ENCODE measurements at places on chromosomes 5 and 9.

DNA sequence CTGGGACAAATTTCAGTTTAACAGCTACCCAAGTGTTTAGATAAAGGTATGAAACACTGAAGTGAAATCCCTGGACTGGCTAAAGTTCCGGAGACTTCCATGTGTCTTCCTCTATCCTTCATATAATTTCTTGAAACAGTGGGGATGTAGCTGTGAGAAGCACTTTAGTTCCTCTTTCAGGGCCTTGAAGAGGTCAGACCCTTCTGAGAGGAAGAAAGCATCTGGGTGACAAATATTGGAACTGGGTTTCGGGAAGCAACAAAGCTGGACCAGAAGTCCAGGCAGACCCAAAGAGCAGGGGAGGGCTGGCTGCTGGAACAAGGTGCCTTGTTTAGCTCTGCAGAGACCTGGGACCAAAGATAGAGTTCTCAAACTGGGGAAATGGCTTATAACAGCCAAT is 75.4 kb upstream of the ZFAND5 start:
- DNase-seq: no peak

DNA sequence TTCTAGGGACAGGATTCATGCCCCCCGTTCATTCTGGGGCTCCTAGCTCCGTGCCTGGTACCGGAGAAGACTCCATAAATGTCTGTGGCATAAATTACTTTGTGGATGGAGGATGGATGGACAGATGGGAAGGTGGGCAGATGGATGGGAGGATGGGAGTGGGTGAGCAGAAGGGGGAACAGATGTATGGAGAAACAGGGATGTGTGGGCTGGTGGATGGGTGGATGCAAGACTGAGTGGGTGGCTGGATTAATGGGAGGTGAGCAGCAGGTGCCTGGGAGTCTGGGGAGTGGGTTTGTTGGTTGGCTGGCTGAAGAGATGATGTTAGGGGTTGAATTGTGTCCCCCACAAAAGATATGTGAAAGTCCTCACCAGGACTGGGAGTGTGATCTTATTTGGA is 43.5 kb downstream of the SARDH start:
- DNase-seq: no peak

GRCh38 chr5:91499943-91500531 is 116.9 kb upstream of the ARRDC3 start:
- DNase-seq: no peak

DNA sequence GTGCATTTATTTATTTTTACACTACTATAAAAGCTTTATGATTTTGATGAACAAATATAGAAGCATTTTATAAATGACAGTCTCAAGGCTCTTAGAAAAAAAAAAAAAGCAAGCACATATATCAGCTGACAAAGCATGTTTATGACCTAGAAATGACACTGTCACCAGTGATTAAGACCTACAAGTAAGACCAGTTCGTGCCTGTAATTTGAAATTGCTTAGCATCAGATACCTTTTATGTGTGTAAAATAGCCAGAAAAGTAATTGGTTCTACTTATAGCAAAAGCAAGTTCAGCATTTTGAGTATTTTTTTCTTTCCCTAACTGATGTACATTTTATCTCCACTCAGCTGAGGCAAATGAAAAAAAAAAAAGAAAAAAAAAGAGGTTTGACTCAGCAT is 808.4 kb downstream of the CDH18 start:
- no peak for DNase-seq

GRCh38 chr5:51621156-51621555 is 237.9 kb downstream of the ISL1 start:
- no peak for DNase-seq

DNA sequence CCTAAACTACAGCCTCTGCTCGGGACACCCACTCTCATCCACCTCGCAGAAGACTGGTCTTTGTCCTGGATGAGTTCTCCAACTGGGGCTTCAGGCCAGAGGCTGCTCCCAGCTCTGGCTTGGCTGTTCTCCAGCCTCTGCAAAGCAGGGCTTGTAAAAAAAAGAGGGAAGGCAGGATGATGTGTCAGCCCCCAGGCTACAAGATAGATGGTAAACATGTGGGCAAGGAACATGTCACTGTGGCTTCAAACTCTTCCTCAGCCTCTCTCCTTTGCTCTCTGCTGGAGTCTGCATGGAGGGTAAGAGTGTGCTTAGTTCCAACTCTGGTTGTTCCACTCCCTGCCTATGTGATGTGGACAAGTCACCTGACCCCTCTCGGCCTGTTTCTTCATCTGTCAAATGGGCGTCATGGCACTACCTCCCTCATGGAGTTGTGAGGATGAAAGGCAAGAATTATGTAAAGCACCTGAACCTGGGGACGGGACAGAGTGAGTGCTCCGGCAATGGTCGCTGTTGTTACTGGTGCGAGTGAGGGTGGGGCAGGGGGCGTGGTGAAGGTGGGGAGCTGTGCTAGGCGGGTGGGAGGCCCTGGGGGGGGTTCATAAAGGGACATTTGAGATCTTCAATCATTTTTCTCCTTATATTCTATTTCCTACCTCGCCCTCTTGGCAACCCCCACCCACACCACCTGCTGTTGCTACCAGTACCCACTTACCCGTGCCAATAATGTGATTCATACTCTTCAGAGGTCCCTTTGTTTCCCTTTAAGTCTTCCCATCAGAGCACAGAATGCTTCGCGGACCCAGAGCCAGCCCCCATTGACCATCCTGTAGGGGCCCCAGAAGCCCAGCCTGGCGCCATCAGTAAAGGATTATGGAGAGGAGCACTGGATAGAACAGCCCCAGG is 6.8 kb upstream of the ZNF79 start:
- DNase-seq: no peak

GRCh38 chr5:175469916-175470315 is 8.4 kb upstream of the SFXN1 start:
- no peak for DNase-seq

DNA sequence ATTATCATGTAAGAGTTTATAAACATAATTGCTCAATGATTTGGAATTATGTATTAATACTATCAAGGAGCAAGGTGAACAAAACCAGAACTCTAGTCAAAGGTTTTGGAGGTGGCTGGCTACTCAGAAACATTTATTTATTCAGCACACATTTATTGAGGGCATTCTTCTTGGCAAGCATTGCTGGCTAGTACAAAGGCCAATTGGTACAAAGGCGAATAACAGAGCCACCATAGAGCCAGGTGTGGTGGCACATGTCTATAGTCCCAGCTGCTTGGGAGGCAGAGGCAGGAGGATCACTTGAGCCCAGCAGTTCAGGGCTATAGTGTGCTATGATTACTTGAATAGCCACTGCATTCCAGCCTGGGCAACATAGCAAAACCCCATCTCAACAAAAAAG is 242.1 kb downstream of the CWC27 start:
- no peak for DNase-seq

- no peak for DNase-seq
Observed at GRCh38 chr9:109253637-109254284, 67.1 kb downstream of the EPB41L4B start.

GRCh38 chr5:624951-625230 is 12.8 kb downstream of the CEP72 start:
- DNase-seq: no peak

GRCh38 chr5:119341452-119342349 is 14.1 kb upstream of the TNFAIP8 start:
- no peak for DNase-seq

Measured in activated CD8-positive, alpha-beta memory T cell treated with anti-CD3 and anti-CD28 coated beads for 1 hour (primary cell).